ENCODE measurements at places on chromosomes 7 and 10.

- DNase-seq = no peak
Measured at GRCh38 chr10:110591760-110592159, 24.3 kb downstream of the SMC3 start.

DNA sequence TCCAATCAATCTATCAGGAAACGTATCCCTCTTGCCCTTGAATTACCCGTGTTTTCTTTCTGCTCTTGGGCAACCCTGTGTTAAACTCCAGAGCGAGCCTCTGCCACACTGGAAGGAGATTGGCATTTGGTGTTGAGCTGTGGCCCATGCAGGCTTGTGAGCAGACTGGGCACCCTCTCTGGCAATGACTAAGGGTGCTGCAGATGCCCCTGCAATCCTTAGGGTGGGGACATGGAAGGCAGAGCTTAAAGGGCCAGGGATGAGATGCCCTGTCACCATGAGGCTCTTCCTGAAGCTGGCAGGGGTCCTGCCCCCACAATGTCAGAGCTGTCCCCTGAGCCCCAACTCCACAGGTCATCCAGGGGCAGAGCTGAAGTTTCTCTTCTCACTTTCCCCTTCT, 19.5 kb upstream of the FAM180A start:
- no peak for DNase-seq

- no peak for DNase-seq
Measured at GRCh38 chr10:75408911-75409885, 7.6 kb upstream of the ZNF503 start.

- DNase-seq = no peak
Measured at GRCh38 chr10:44293306-44293778, 91.6 kb downstream of the CXCL12 start.

DNA sequence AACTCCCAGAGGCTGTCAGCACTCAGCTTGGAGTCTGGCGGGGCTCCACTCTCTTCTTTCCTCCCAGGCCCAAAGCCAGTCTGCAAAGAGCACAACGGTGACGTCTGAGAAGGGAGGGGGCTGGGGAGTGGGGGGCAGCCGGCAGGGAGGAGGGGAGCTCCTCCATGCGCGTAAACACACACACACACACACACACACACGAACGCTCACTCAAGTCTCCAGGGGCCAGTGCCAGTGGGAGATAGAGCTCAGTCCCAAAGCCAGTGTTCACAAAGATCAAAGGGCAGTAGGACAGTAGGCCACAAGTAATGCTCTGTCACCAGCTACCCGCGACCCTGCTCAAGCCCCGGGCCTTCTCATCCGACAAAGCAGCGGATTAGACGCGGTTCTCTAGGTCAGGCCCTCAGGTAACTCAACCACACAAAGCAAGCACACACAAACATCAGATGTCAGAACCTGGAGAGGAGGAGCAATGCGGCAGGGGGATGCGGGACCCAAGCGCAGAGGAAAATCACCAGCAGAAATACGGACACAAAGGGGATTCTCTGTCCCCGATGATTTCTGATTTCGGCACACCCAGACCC, 19.9 kb downstream of the TCAF1 start:
- peak; percentile 18 for DNase-seq

GRCh38 chr7:6727663-6728062, 20.9 kb upstream of the ZNF12 start:
- no peak for DNase-seq

DNA sequence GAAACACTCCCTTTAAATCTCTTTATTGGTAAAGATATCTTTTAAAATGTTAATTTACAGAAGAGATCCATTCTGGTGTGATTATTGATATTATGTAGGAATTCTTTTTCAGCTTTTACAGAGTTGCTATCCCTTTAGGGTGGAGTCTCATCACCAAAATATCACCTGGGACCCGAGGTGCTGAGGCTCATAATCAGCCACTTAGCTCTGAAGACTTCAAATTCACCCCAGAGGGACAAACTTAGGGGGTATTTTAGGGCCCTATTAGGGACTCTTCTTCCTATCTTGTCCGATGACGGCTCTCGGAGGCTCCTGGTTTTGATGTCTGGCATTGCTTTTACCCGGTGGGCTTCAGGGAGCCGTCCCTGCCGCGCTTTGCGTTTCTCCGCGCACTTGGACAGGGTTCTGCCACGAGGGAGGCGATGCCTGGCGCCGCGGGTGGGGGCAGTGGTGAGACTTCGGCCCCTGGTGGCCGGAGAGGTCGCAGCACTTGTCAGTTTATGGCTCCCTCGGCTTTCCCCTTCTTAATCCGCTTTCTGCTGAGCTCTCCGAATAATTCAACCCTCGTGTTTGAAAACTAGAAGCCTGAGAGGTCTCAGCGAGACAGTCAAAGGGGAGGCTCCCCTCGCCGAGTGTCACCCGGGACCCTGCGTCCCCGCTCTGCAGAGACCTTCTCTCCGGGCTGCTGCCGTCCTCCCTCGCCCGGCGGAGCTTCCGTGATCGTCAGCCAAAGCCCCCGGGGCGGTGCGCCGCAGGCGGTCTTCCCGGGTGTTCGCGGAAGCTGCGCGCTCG, 27.8 kb downstream of the RBM20 start:
- DNase-seq = peak; percentile 89

DNA sequence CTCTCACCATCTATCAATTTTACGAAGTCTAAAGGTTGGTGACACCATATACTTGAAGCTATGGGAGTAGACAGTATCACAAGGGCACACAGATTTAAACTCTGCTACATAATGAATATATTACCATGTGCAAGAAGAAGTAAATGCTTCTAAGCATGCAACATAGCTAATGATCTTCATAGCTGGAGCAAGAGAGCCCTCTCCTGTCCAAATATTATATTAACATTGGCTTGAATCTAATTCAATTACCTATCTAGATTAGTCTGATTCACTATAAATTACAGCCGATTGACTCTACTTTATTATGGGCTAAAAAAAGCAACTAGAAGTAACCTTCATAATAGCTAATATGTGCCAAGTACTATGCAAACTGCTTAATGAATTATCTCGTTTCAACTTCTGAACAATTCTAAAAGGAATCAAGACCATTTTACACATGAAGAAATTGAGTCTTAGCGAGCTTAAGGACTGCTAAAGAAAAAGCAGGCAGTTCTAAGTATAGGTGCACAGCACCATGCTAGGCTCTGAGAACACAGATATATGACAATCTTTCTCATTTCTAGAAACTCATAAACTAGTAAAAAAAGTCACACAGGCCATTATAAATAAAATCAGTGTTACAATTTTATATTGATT, 21.9 kb downstream of the FRA10AC1 start:
- DNase-seq = no peak

- no peak for DNase-seq
Measured at GRCh38 chr7:29875741-29876140, 69.4 kb downstream of the WIPF3 start.

- DNase-seq = peak; percentile 22
Measured at GRCh38 chr10:91681361-91682276, 48.7 kb upstream of the PPP1R3C start.

GRCh38 chr7:107920048-107920772, 29.2 kb downstream of the DLD start:
- DNase-seq = no peak

GRCh38 chr10:44325157-44325556, 59.7 kb downstream of the CXCL12 start:
- DNase-seq = no peak

GRCh38 chr10:88273567-88273966, 309.6 kb downstream of the RNLS start:
- no peak for DNase-seq

GRCh38 chr7:151550656-151551286, 31.1 kb upstream of the RHEB start:
- no peak for DNase-seq

- DNase-seq = no peak
Measured at GRCh38 chr10:26839966-26840627, 20.7 kb downstream of the ABI1 start.

- no peak for DNase-seq
Measured at GRCh38 chr10:126126866-126127265, 230.5 kb downstream of the FANK1 start.

DNA sequence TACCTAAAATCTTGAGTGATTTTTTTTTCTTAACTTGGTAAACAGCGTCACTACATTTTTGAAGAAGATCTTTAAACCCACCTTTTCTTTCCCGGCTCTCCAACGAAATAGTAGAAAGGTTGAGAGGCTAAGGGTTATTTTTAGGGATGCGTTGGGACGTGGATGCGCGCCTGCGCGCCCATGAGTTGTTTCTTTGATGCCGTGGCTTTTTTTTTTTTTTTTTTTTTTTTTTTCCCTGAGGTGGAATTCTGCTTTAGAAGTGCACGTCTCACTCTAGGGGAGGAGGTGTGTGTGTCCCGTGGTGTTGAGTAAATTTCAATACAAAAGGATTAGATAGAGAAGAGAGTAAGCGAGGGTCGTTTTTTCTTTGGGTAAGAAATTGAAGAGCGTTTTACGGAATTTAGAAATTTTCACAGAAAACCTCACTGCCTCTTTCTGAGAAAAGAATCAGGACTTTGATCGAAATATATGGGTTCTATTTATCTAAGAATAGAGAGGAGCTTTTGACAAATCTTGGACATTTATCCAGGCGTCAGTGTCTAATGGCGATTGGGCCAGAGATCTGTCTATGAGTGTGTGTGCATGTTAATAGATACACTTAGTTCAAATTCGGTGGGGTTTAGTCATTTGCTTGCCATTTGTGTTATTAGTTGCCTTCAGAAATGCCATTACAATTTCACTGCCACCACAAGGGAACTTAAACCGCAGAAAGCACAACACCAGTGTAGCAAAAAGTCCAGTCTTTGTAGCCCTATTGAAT, 1.2 kb upstream of the SP8 start:
- DNase-seq = no peak

DNA sequence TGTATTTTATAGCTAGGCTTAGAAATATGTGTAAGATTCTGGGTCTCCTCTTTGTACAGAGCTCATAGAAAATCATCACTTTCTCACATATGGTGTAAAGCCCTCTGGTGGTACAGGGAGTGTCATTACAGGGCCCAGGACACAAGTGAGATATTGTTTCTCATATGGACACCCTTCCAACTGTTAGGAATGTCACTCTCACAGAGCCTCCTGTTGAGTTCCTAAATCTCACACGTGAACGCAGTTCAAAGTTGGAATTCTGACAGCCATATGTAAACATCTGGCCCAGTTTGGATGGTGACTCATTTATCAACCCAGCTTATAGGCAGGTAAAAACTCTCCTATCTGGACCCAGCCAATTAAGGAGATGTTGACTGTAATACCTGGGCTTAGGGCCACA, 35.4 kb upstream of the ZNF107 start:
- no peak for DNase-seq

DNA sequence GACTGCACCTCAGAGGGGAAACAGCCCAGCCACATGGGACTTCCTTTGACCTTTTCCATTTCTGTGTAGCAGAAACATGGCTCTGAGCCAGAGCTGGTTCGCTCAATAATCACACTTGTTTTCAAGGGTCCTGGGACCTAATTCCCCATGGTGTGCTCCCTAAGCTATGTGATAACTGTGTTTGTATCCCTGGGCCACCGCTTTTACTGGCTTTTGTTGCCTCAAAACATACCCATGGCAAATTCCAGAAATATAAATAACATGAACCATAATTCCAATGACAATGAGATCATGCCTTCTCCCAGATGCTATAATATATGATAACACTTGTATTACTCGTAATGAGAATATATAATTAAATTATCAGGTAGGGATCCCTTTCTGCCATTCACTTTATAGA, 196.4 kb downstream of the GFRA1 start:
- no peak for DNase-seq

DNA sequence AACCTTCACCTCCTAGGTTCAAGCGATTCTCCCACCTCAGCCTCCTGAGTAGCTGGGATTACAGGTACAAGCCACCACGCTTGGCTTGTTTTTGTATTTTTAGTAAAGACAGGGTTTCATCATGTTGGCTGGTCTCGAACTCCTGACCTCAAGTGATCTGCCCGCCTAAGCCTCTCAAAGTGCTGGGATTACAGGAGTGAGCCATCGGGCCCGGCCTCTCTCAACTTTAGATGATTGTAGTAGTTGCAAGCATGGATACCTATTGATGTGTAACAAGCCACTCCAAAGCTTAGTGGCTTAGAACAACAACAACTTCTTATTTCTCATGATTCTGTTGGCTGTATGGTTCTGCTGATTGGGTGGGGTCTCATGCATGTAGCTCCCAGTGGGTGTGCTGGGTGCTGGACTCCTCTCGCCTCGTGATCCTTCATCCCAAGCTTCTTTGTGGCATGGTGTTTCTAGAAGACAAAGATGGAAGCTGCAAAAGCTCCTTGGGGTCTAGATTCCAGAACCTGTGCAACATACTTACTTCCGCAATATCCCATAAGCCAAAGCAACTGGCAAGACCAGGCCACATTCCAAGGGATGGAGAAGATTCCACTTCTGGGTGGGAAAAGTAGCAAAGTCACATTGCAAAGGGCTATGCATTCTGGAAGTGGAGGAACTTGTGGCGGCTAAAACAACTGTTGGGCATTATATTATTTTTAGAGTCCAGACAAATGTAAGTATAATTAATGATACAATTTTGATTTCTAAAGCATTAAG, 37.9 kb downstream of the SKIDA1 start:
- DNase-seq = no peak

- no peak for DNase-seq
Measured at GRCh38 chr10:127813290-127813689, 76.3 kb downstream of the FOXI2 start.

- no peak for DNase-seq
Measured at GRCh38 chr10:97827702-97828291, 21.8 kb upstream of the GOLGA7B start.

DNA sequence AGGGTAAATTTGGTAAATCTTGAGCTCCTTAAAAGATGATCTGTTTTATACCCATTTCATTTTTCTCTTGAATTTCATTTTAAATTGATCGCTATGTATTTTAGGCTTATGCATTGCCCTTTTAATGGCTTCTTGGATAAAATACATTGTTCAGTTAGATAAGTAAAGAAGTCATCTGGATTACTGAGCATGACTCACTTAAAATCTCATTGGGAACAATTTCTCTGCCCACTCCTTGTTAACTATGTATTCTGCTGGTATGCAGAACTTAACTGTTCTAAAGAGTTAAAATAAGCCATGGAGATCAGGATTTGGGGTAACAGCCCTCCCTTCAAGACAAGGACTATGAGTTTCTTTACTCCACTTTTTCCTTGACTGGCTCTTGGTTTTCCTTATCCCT, 134.2 kb downstream of the SND1 start:
- no peak for DNase-seq

- DNase-seq = no peak
Measured at GRCh38 chr7:95578299-95578855, 17.9 kb downstream of the PDK4 start.

GRCh38 chr7:146635205-146636032, 518.8 kb downstream of the CNTNAP2 start:
- DNase-seq = no peak

DNA sequence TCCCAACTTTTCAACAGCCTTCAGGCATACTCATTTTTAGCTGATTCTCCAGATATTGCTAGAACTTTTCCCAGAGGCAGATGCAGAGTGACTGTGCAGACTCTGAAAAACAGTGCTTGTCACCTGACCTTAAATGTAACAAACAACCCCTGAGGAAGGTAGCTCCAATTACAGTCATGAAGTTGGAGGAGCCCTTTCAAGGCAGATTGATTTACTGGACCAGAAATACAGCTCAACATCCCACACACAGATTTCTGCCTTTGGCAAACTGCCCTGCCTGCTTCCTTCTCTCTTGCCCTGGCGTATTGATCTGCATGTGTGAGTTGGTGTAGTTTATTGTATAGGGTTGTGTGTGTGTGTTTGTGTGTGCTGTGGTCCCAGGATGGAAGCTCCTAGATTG, 38.5 kb downstream of the PYROXD2 start:
- no peak for DNase-seq

All from activated T-cell treated with anti-CD3 and anti-CD28 coated beads, Interleukin-2, amount 50 U/mL, for 48 hours (primary cell).